Stimulated activated CD8-positive, alpha-beta memory T cell treated with anti-CD3 and anti-CD28 coated beads, Interleukin-4, amount 100 ng/mL, for 1 hour (primary cell): ENCODE measurements at places on chromosomes 7 and 10.

GRCh38 chr10:119502209-119502608 lies 40.3 kb downstream of the RGS10 start:
- peak; percentile 60 for DNase-seq

- no peak for DNase-seq
Measured at GRCh38 chr10:69321865-69322264, 43.6 kb downstream of the HK1 start.

DNA sequence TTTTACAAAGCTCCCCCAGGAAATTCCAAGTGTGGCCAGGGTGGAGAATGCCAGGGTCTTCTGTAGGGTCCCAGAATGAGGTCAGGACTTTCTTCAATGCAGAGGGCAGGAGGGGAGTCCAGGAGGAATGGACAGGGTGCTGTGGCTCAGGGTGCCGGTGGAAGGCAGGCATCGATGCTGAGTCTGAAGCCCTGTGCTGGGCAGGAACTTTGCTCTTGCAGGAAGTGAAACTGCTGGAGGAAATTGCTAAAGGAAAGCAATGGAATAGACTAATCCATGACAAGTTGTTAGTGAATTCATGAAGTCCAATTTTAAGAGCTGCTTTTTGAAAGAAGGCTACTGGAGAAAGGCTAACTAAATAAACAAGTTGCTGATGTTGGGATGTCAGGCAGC lies 14.8 kb downstream of the PTPRE start:
- DNase-seq: no peak

DNA sequence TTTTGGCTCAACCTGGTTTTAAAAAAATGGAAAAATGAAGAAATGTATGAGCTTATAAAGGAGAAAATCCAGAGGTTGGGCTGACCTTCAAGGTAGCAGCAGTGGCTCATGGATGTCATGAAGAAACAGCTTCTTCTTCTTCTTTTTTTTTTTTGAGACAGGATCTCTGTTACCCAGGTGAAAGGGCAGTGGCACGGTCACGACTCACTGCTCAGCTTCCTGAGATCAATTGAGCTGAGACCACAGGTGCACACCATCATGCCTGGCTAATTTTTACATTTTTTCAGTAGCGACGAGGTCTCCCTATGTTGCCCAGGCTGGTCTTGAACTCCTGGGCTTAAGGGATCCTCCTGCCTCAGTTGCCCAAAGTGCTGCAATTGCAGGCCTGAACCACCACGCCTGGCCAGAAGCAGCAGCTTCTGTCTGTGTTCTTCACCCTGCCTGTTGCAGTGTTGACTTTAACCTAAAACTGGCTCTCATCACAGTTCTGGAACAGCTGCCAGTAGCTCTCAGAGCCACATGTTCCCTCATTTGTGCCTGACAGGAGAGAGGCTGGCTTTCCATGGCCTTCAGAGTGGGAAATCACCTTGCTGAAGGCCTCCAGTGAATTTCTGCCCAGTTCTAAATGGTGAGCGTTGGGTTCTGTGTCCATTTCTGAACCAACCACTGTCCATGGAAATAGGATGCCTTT lies 117.7 kb downstream of the PFKFB3 start:
- no peak for DNase-seq

GRCh38 chr7:18399436-18400235 lies 95.9 kb upstream of the HDAC9 start:
- no peak for DNase-seq

DNA sequence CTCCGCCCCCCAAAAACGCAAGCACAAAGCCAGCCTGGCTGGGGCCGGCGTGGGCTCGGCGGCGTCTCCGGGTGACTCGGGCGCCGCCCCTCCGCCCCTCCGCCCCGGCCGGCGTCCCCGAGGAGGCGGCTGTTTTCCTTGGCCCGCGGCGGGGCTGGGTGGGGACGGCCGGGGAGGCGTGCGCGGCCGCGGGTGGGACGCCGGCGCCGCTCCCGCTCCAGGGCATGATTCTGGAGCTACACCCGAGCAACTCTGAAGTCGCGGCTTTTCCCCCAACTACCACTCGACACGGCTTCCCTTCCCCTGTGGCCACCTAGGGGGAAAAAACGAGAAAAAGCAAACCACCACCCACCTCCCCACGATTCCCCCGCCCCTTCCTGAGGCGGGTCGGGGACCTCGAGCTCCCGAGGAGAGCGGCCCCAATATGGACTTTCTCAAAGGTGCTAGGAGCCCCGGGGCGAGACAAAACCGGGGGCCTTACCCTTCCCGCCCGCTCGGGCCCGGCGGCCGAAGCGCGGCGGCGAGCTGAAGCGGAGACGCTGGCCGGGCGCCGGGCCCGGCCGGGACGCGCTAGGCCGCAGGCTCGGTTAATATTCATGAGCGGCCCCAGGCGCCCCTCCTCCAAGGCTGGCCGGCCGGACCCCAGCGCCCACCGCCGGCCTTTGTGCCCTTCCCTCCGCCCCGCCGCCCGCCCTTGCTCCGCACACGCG lies 856 bp downstream of the ARHGAP21 start:
- DNase-seq: no peak

DNA sequence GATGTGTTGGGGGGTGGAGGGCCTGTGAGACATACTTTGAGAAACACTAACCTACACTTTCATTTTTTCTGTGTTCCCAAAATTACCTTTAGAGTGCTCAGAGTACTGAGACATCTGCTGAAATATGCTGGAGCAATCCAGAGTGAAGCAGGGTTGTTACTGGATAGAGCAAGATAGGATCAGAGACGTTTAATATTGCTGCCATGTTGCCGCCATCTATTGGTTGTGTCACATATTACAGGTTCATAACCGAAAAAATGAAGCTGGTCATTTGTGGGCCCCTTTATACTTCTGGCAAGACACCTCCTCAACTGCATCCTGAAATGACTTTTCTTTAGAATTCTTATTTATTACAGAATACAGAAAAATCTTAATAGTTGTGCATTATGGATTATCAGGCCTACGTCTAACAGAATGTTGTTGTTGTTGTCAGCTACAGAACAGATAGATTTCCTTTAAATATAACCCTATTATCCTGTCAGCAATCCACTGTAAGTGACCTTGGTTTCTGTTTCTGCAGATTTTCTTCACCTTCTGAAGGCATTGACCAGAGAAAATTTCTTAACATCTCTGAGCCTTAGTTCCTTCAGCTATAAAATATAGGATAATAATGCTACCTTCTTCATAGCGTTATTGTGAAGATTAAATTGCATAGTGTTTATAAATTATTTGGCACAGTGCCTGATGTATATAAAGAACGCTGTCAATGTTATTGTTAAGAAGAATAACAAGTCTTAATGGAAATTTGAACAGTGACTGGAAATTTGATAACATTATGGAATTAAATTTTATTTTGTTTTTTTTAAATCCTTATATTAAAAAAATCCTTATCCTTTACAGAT lies 16.2 kb upstream of the DLD start:
- no peak for DNase-seq

- no peak for DNase-seq
Measured at GRCh38 chr10:35458500-35459448, 122.5 kb downstream of the CCNY start.

DNA sequence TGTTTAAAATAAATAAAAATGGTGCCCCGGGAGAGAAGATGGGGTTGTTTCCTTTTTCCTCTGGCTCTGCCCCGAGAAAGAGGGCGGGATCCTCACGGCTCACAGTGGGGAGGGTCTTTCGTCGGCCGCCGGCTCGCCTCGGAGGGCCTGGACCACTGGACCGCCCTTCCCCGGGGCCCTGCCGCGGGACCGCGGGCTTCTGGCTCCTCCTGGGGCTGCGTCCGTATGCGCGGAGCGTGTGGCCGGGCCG lies 3.5 kb upstream of the IGF2BP3 start:
- DNase-seq: no peak

- no peak for DNase-seq
Measured at GRCh38 chr7:48130658-48131108, 40.6 kb upstream of the ABCA13 start.

DNA sequence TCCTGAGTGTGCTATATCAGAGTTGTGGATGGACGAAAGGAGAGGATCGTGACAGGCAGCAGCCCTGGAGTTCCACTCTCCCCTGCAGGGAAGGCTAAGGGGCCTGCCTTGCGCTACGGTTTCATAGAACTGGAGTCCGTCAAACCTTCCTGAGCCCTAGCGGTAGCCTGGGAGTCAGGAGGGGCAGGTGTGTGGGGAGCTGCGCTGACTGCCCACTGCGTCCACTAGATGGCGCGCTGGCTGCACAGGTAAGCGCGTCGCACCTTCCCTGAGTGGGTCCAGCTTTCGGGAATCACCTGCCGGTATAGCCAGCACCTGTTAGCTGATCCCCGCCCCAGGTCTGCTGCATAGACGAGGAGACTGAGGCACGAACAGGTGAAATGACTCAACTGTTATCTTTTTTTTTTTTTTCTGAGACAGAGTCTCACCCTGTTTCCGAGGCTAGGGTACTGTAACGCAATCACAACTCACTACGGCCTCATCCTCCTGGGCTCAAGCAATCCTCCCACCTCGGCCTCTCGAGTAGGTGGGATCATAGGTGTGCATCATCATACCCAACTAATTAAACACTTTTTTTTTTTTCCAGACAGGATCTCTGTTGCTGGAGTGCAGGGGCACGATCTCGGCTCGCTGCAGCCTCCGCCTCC lies 20.2 kb upstream of the BAIAP2L1 start:
- DNase-seq: no peak

DNA sequence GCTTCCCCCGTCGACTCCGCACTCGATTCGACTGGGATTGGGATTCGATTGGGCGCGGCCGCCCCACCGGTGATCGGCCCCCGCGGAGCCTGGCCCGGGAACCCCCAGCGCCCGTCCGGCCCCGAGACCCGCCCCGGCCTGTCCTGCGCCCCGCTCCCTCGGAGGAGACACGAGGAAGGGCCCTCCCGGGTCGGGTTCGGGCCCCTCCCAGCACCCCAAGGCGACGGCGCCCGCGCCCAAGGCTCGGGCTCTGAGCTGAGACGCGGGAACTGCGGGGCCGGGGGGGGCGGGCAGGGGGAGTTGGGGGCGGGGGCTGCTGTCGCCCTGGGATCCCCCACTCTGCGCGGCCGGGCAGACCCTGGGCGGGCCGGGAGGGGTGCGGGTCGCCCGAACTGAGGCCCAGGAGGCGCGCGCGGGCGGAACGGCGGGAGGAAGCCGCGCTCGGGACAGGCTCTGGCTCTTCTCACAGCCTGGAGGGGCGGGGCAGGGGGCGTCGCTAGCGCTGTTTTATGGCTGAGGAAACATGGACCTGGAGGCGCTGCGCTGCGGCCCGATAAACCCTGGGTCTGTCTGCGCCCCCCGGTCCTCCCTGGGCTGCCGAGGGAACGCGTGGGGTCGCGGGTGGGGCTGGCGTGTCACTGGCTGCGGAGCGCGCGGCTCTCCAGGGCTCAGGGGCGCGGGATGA lies 1.7 kb upstream of the NKX6-2 start:
- no peak for DNase-seq
